ENCODE measurements at places on chromosomes 12 and 14.

GRCh38 chr12:72493407-72493806, 221.2 kb downstream of the TRHDE start:
- no peak for DNase-seq

DNA sequence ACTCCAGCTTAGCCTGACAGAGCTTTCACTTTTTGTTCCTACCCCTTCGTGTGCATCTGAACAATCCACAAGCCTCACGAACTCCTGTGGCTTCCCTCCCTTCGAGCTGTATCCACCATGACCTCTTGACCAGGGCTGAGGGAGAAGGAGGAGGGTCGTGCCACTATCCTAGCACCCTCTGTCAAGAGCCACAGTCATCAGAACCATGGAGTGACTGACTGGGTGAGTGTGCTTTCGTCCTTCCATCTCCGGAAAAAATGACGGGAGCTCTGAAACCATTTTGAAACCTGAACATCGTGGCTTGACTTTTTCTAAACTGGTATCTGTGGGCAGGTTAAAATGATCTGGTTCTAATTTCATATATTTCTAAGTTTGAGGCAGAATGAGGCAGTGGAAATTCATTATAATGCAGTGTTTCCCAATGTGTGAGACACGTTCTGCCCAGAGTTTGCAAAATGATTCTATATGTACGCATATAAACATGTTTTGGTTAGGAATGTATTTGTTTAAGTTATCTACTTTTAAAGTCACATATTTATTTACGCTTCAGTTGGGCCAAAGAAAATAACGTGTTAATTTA, 27.0 kb downstream of the IL26 start:
- no peak for DNase-seq

DNA sequence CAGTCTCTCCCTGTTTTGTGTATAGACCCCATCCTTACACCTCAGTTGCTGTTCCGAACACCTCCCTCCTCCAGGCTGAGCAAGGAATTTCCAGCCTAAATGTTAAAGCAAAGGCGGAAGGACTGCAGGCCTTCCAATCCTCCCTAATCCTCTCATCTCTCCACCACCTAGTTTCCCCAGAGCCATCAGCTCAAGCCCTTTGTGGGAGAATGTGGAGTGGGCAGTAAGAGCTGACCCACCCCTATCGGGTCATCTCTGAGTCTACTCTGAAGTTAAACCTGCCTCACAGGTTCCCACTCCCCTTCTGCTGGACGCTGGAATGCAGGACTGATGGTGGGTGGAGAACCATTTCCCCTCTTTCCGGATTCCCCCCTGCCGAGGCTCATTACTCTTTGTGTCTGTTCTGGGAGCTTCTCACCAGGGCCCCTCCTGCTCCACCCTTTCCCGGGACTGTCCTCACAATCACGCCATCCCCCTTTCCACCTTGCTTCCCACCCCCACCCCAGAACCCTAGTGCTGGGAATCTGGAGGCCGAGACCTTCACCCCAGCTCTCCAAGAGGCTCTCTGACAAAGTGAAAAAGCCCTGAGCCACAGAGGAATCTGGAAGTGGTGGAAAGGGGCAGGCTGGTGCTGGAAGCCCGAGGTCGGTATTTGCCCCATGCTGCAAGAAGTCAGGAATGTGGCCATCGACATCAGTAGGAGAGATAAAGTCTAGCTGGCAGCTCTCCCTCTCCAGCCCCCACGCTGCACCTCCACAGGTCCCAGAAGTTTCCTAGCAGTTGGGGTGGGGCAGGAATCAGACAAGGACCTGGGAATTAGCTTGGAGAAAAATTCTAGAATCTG, 3.3 kb upstream of the KRT18 start:
- no peak for DNase-seq

DNA sequence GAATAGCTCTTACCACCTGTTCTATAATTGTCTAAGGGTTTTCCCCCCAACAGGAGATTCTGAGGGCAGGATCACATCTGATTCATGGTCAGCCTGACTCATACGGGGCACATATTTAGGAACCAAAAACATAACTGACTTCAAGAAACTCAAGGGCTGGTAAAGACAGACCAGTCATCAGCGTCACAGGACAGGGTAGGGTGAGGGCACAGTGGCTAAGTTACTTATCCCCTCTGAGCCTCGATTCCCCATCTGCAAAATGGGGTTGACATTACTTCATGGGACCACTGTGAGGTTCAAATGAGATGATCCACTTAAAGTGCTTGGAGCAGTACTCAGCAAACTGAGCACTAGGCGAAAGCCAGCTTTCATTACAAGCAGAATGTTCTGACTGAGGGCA, 606 bp downstream of the CINP start:
- no peak for DNase-seq

- DNase-seq = no peak
Observed at GRCh38 chr14:69468949-69469348, 15.6 kb upstream of the PLEKHD1 start.

GRCh38 chr12:116196226-116196625, 81.3 kb downstream of the MED13L start:
- no peak for DNase-seq

- DNase-seq = no peak
Observed at GRCh38 chr14:74965486-74966153, 10.2 kb upstream of the PGF start.

DNA sequence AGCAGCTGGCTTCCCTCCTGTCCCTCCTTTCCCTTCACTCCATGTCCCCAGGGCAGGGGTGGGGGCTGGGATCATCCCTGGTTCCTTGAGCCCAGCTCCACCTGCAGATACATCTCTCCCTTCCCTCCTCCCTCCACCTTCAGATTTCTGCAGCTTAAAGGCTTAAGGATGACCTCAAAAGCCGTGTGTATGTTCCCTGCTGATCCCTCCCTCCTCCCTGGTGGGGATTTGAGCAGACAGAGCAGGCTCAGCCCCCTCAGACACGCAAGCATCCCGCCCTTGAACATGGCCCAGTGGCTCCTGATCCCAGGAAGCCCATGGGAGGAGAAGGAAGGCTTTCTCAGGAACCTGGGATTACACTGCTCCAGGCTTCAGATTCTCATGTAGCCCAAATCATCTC, 82.9 kb upstream of the RIN3 start:
- DNase-seq = no peak

- DNase-seq = no peak
Observed at GRCh38 chr14:88426271-88426670, 40.8 kb downstream of the SPATA7 start.

DNA sequence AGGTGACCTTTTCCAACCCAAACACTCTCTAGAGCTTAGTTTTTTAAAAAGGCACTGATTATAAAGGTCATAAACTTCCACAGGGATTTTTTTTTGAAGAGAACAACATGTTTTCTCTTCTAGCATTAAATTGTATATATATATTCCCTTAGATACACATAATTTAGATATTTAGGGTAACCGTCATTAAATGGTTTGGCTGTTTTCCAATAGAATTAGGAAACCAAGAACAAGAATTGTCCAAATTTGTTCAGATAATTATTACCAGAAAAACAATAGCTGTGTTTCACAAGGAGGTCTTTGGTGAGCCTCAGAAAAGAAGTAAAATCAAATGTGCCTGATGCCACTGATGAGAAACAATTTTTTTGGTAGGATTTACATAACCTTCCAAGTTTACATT, 26.9 kb downstream of the LMO3 start:
- DNase-seq = no peak

DNA sequence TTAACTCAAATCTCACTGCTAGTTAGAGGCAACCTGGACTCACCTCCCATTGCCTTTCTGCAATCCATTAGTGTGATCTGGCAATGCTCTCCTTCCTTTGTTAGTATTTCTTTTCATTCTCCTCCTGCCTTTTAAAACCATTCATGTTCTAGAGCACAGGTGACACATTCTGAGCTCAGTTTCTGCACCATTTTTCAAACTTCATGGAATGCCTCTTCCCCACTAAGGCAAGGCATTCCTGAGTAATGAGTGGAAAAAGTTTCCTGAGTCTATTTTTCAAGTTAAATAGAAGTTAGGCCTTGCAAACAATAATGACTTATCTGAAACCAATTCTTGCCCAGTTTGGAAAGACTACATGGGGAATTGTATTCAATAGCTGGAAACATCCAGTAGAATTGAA, 1001.8 kb downstream of the BCL11B start:
- no peak for DNase-seq

DNA sequence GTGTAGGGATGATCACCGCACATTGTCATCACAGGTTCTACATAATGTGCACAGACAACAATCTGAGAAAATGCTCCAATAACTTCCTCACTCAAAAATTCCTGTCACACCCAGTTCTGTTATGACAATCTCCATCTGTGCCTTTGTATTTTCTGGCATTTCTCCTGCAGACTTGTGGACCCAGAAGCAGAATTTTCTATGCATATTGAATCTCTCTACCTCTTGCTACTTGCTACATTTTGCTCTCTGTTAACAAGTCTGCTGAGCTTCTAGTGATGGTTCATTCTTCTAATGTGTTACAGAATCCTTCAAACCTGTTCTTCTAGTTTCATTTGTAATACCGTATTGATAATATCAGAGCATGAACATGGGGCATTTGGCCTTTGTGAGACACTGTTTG, 127.8 kb upstream of the PTPRQ start:
- DNase-seq = no peak

GRCh38 chr14:94936401-94936892, 166.5 kb upstream of the GSC start:
- DNase-seq = no peak

GRCh38 chr12:39886106-39886505, 219.8 kb downstream of the SLC2A13 start:
- no peak for DNase-seq

Measured in stimulated activated CD4-positive, alpha-beta T cell treated with anti-CD3 and anti-CD28 coated beads, Interleukin-1b, Interleukin-23, amount 100 ng/mL, for 1 hour (primary cell).